Activated CD4-positive, alpha-beta T cell treated with anti-CD3 and anti-CD28 coated beads for 4 hours (primary cell): ENCODE measurements at places on chromosomes 1 and 21.

- DNase-seq: no peak
These were observed 1.0 kb upstream of the ENO1 start for GRCh38 chr1:8879464-8879921.

- no peak for DNase-seq
These were observed 10.7 kb upstream of the TARBP1 start for GRCh38 chr1:234489698-234490077.

DNA sequence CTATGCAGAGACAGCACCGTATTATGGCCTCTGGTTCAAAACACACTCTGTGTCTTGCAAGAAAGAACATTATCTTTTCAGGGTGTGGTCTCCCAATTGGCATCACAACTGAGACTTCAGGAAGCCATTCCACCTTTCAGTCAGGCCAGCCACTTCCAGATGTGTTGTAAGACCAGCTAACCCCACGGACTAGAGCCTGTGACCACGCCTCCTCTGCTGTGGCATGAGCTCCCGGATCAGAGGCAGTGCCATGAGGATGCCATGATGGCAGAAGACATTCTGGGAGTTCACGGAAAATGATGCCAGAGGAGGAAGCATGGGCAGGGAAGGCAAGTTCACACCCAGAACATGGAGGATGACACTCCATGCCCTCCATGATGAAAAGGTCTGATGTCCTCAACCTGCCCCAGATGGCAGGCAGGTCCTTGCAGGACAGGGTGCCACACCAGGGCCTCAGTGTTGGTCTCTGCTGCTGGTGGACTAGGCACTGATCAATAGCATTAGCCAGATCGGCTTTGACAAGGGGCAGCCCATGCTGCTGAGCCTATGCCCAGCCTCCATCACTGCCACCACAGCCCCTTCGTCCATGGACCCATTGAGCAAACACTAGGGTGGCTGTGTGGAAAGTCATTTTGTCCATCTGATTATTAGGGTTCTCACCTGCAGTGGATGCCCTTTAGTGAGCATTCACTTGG lies 341.6 kb downstream of the MATN1 start:
- no peak for DNase-seq

DNA sequence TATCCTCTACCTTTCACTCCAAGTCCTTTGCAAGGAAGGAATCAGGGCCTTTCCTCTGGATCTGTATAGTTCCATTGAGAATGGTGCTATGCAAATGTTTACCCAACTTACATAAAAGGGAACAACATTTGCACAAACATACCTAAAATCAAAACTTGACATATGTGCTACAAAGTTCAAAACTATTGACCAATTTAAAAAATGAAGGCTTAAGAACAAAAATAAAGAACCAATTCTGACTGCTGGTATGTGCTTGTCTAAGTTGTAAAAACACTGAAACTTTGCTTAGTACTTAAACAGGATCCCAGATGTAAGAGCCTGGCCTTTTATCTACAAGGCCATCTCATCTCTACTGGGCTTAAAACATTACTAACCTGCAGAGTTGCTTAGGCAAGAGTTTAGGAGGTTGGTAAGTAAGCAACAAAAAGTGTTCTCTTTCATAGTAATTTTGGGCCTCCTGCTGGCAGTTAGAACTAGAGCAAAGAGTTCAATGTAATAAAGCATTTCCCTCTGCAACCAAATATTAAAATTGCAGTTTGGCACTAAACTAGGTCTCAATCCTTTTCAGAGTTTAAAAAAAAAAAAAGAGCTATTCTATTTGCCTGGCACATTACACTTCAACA lies 2.0 kb downstream of the SCMH1 start:
- no peak for DNase-seq

- DNase-seq: peak; percentile 17
These were observed 723 bp upstream of the GNAI3 start for GRCh38 chr1:109547463-109548320.

DNA sequence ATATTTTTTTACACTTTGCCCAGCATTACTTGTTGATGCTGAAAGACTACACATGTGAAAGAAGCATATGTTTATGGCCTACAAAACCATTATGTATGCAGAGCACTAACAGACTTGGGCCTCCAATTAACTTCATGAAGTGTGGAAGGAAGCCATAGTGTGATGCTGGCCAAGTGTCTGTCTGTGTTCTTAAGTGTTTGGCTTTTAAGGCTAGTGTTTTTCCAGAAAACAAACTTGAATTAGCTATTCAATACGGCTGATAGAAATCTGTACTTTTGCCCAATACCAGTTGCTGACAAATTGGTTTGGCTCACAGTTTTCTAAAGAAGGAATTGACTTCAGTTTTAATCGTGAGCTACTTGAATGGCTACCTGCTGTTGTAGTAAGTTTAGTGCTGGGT lies 136.1 kb downstream of the ADGRL2 start:
- no peak for DNase-seq

DNA sequence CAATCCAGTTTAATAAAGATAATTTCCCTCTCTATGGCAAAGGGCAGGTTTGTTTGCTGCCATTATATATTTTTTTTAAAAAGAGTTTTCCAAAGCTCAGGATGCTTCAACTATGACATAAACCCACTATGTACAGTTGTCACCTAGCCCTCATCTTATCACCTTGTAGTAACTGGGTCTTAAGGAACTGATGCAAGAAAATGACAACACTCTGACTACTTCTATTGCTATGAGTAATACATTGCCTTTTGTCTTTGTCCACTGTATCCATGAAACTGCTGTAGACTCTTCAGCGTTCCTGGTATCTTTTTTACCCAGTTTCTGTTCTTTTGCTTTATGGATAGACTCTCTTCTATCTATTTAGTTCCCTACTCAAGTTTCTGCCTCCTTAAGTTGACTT lies 586.5 kb downstream of the NEGR1 start:
- DNase-seq: no peak

- no peak for DNase-seq
These were observed 9.2 kb upstream of the UMODL1 start for GRCh38 chr21:42061986-42062235.

- DNase-seq: no peak
These were observed 18.9 kb downstream of the LACTBL1 start for GRCh38 chr1:22953740-22954141.

GRCh38 chr1:2814511-2815075 lies 13.1 kb upstream of the TTC34 start:
- no peak for DNase-seq

DNA sequence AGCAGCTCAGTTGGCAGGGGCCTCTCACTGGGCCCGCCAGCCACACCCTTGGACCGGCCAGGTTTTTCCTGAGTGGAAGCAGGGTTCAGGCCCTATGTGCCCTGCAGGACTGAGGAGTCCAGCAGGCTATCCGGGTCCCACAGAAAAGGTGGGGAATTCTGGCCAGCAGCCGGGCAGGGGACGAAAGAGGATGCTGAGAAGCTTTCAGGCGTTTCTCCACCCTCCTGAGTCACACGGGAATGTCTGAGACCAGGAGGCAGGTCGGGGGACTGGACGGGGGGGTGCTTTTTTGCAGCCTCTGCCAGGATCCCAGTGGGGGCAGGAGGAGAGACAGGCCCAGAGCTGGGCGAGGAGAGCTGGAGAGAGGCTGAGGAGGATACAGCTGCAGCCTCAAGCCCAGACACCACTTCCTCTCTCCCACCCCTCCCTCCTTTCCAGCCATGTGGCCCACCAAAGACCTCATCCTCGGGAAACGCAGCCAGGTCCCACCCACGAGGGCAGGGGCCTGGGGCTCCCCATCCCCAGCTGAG lies 105.4 kb downstream of the SPSB1 start:
- DNase-seq: no peak

DNA sequence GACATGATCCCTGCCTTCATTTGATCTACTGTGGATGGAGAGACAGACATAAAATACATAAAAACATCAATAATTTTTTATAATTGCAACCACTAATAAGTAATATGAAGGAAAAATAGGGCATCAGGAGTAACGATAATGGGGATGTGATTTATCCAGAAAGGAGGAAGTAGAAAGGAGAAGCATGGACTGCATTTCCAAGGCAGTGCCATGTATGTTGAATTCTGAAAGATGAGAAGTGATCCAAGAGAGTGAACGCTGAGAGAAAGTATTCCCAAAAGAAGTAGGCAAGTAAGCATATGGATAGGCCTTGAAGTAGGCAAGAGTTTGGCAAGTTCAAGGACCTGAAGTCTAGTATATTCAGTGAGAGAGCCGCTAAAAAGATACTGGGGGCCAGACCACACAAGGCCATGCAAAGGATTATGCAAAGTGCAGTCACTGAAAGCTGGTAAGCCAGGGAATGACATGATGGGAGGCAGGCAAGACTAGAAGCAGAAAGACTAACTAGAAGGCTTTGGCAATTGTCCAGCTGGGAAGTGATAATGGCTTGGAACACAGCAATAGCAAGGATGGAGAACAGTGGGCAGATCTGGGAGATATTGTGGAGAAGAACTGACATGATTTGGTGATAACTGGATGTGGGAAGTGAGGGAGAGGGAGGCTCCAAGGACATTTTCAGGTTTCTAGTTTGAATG lies 85.9 kb downstream of the TM2D1 start:
- no peak for DNase-seq

GRCh38 chr1:204205486-204205885 lies 8.3 kb downstream of the GOLT1A start:
- no peak for DNase-seq

DNA sequence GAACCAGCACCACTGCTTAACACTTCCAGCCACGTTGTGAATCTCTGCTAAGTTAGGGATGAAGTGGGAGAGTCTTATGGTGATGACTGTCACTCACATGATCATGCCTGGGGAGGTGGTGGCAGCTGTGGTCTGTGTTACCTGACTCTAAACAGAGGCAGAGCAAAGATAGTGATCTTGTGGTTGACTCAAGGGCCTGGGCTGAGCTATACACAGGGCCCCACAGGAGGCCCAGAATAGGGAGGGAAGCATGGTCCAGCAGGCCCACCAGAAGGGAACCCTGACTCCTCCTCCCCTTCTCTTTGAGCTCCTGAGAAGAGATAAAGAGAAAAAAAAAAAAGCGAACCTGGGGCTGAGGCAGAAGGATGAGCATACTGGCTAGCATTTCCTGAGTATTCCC lies 55.0 kb downstream of the PLXNA2 start:
- DNase-seq: no peak

DNA sequence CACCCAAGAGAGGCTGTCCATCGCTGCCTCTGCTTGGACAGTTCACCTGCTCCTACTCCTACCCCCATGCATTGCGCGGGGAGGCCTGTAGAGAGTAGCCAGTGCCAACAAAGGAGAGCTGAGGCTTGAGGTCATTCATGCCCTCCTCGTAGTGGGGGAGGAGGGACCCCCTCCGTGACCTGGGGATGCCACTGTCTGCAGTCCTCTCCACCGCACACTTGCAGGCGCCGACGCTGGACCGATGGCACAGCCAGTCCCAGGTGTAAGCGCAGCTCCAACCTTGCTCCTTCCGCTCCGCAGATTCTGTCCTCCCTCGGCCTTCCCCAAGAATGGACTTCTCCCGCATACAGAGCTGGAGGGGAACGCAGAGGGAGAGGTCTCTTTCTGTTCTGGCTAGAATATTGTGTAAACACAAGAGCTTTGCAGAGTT lies 672 bp upstream of the PHLDA3 start:
- DNase-seq: no peak

GRCh38 chr21:8991088-8991907 lies 1530.1 kb upstream of the TPTE start:
- DNase-seq: no peak

- no peak for DNase-seq
These were observed 17.3 kb upstream of the FMN2 start for GRCh38 chr1:240074422-240074821.

DNA sequence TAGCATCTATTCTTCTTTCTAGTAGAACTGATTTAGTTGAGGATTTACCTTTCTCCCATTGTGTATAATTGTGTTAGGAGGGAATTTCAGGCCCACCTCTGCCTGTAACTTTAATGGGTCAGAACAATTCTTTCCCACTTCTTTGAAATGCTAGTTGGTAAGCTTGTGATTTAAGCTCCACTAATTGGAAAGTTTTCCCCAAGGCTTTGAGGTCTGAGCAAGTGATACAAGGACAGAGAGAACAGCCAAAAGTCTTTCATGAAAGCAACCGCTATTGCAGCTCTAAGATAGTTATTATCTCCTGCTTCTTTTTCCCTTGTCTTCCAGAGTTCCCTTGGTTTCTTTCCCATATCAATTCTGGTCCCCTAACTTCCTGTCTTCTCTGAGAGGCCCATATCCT lies 38.7 kb upstream of the PDC start:
- no peak for DNase-seq

DNA sequence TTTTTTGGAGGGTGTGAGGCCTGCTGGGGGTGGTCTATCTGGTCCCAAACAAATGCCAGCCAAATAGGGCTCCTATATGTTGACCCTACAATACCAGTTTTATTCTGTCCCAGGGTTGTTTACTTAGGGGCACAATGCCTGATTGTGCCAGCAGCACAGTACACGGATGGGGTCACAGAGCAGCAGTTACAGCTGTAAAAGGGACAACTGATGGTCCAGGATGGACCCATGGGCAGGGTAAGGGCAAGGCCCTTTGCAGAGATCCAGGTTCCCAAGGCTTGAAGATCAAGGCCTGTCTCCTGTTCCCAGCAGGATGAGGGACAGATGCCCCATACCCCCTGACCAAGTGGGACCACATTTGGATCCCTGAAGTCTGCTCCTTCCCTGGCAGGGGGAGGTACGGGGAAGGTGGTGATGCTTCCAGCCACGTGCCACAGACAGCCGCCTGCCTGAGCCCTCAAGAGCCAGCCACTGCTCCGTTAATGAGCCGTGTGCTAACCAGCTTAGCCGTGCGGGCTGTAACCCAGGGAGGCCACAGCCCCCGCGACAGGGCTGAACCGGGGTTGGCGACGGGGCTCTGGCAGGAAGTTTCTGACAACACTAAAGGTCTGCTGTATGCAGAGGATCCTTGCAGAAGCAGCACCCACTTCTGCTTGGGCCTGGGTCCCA lies 18.2 kb downstream of the SLC6A9 start:
- no peak for DNase-seq

GRCh38 chr1:148161053-148161901 lies 9.2 kb upstream of the NBPF11 start:
- DNase-seq: no peak

DNA sequence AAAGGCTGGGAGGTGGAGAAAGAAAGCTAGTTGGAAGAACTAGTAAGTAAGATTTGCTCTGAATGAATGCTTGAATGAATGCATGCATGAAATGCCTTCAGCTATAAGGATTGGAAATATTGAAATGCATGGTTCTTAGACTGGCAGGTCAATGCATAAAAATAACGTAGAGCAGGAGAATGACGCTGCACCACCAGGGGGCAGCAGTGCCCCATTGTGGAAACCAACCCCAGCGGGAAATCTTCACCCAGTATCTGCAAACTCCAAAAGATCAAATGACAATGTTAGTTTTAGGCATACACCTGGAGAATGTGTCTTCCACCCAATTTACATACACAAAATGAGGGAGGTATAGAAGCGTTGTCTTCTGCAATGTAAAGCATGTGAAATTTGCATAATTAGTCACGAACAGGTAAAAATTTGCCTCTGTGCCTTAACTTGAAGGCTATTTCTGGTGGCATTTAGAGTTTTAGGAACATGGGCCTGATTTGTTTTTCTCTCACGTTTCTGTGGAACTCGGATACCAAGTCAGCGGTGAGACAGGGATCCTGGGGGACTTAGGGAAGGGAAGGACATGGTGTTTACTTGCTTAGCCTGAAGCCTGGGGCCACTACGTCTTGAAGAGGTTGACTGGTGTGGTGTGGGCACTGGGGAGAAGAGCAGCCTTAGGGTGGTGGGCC lies 78.6 kb downstream of the HHAT start:
- peak; percentile 63 for DNase-seq
